ENCODE measurements at places on chromosomes 11 and 22. TPM values are rescaled to one million over a fixed set of nuclear protein-coding genes. Genes with fewer than 3 reads are reported as not detected.

UBQLN3 gene
- 0.46 TPM for total RNA-seq

GAB2 gene
- total RNA-seq, result 2.5 TPM

GRCh38 chr11:125941267-125941618 lies 4.6 kb upstream of the VSIG10L2 start:
- no peak for ATAC-seq

DNA sequence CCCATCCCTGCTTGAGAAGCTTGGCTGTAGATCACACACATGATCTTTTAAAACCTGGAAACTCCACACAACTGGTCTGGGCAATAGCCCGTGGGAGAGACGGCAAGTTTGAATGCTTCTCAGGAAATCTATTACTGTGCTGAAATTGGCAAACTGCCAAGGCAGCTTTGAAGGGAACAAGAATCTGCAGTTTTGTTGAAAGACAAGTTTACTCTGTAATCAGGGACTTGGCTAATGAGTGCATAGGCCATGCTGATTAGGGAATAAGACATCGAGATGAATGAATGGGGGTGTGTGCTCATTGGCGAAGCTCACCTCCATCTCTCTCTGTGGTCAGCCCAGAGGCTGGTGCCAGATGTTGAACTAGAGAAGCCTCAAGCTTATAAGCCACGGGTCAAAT lies 218.8 kb downstream of the HIPK3 start:
- ATAC-seq, result peak; percentile 61

DNA sequence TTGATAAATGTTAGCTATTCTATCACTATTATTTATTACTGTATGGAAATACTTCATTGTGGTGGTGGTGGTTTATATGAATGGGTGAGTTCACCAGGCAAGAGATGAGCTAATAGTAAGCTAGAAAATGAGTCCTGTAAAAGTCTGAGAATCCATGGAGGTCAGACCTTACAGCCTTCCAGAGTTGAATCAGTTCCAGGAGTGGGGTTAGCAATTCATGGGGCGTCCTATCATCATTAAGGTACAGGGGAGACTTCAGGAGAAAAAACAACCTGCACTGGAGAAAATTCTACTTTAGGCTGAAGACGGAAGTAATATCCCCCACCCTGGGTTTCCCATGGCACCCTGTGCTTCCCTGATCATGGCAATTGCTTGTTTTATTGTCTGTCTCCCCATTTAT lies 6.5 kb downstream of the SYT13 start:
- no peak for ATAC-seq

DNA sequence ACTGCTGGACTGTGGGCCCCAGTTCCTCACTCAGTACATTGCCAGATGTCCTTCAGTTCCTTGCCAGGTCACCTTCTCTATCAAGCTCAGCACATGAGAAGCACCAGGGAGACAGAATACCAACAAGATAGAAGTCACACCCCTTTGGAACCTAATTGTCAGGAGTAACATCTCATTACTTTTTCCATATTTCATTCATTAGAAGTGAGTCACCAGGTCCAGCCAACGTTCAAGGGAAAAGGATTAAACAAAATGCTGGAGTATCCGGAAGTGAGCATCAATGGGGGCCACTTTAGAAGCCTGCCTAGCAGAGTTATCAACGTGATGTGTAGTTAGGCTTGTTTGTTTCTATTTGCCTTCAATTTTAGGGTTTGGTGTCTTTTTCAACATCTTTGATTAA lies 569.3 kb downstream of the MIAT start:
- no peak for ATAC-seq

DNA sequence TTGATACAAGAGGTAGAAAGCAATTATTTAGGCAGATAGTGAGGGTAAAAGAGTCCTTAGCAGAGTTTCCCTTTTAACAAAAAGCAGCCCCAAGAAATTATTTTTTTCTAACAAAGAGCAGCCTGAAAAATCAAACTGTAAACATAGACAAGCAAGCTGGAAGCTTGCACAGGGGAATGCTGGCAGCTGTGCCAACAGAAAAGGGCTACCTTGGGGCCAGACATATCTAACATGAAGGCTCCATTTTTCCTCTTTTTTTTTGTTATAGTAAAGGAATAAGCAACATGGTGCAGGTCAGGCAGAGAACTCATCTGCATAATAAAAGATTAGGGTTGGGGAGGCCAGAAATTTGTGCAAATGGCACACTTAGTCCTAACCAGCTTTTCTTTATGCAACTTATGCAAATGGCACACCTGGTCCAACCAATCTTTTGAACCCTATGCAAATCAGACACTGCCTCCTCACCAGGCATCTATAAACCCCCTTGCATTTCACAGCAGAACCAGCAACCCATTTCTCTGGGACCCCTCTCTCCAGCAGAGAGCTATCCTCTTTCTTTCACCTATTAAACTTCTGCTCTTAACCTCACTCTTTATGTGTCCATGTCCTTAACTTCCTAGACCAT lies 41.8 kb downstream of the PDGFD start:
- no peak for ATAC-seq

DNA sequence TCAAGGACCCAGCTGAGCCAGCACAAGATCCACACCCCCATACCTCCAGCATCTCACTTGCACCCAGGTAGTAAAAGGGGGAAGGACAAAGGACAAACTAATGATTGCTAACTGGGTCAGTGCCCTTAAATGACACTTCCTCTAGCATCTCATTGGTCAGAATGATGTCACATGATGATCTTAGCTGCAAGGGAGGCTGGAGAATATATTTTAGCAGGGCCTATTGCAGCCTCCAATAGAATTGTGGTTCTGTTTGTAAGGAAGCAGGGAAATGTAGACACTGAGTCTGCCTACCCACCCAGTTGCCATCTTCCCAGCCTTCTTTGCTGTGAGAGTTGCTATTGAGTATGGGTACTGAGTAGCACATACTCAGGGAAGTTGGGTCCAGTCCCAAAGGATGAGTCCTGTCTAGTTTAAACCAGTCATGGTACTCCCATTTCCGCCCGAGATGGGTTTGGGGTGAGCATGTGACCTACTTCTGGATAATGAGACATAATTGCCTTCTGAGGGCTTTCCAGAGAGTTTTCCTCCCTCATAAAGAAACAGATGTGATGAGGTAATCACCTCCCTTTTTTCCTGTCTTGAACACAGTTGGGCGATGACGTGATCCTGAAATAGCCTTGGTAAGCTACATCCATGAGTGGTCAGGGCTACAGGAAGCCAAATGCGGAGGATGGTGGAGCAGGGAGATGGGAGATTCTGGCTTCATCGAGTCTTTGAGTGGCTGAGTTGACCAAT lies 5.5 kb upstream of the DNAL4 start:
- ATAC-seq, result peak; percentile 50

DNA sequence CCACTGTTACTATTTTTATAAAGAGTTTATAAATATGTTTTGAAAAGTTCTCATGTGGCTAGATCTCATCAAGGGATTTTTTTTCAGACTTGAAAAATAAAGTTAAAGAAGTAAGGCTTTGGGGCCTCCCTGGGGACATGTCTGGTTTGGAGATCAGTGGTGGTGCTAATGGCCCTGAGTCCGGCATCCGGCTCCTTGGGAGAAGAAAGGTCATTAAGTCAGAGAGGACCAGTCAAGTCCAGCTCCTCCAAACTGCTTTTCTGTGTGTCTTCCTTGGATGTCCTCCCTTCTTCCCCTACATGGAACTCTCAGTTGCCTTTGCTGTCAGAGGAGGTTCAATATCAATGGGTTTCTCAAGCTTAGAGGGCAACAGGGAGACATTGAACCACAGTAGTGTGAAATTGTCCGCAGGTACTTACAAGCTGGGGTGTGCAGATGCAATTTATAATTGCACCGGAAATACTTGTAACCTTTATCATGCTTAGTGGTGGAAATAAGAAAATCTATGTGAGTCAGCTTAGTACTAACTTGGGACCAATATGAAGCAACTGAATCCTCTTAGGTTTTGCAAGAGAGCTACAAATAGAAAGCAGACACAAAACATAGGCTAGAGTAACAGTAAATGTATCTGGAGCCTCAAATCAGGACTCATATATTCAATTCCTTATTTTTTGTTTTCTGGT lies 144.3 kb downstream of the TEAD1 start:
- ATAC-seq, result no peak

DNA sequence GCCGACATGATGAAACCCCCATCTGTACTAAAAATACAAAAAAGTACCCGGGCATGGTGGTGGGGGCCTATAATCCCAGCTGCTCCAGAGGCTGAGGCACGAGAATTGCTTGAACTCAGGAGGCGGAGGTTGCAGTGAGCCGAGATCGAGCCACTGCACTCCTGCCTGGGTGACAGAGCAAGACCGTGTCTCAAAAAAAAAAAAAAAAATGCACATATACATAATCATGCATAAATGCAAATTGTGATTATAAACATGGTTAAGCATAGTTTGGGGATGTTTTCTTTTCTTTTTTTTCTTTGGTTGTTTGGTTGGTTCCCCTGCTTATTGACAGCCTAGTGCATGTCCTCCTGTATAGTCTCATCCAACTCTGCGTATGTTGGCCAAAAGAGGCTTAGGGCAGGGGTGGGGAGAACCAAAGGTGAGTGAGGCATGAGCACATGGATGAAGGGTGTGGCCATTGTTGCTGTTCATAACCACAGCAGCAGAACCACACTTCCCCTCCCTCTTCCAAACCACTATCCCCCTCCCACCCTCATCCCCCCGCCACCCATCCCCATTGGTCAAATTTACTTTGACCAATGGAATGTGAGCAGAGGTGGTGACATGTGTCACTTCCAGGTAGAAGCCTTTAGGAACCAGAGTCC lies 6.9 kb upstream of the VPS37C start:
- ATAC-seq, result no peak

GRCh38 chr22:22429369-22430108 lies 79.0 kb downstream of the ZNF280B start:
- no peak for ATAC-seq

DNA sequence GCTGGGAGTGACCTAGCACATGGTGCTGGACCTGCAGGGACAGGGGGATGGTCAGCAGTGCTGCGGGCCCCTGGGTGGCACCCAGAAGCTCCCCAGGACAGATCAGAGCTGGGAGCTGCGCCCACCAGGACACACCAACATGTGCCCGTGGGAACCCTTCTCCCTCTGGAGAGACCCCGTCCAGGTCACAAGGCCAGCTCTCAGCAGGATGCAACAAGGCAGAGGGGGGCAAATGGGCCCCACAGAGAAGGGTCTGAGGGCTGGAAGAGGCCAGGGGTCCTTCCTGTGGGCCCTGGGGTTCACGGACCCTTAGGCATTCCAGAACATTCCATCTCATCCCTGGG lies 6.2 kb downstream of the DUSP8 start:
- ATAC-seq, result no peak

Measured in motor neuron (in vitro differentiated cells).